CD8-positive, alpha-beta memory T cell (primary cell): ENCODE measurements at places on chromosomes 16 and 17.

- no peak for DNase-seq
Measured at GRCh38 chr17:70159980-70160379, 9.4 kb upstream of the KCNJ2 start.

DNA sequence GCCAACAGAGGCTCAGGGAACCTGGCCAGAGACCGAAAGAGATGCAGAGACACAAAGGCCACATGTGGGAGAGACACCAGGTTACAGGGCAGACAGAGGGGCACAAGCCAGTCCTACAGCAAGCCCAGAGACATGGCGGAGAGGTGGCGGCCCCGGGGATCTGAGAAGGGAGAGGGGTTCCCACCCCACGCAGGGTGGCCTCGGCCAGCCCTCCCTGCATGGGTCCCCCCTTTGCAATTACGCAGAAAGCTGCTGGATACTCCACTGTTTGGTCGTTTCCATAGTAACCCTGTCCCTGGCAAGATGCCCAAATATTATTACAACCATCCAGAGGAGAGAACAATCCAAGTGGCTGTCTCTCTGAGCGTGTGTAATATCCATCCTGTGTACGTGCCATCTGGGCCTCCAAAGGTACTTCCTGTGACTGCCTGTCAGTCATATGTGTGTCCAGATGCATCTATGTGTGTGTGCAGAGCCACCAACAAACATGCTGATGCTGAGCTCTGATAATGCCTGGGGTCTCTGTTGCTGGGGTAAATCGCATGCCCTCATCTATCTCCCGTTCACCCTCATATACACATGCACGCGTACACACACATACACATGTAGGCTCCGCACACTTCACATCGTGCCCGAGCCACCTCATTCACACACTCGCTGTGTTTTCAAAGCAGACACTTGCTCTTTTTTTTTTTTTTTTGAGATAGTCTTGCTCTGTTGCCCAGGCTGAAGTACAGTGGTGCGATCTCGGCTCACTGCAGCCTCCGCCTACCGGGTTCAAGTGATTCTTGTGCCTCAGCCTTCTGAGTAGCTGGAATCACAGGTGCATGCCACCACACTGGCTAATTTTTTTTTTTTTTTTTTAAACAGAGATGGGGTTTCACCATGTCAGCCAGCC is 5.5 kb downstream of the PCGF2 start:
- no peak for DNase-seq

DNA sequence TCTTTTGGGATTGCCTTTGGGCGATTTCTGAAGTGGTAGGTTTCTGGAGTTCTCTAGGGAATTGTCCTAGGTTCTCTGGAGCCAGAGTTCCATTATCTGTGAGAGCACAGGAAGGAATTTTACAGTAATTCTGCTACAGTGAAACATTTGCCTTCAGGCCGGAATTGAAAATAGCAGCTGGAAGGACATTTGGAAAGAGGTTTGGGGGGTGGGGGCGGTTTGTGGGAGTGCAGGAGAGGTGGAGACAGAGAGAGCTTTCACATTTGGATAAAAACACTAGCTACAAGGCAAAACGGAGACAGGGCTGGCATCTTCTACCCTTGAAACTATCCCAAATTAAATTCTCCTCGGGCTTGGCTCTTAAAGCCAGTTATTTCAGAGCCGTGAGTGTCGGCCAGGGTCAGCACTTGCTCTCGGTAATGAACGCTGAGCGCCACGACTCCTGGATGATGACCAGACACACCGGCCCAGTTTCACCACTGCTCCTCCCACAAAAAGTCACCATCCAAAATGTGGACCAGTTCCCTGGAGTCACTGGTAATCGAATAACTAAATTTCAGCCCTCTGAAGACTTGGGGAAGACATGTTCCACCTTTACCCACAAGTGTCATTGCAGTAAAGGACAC is 67.7 kb upstream of the TANC2 start:
- DNase-seq = no peak

DNA sequence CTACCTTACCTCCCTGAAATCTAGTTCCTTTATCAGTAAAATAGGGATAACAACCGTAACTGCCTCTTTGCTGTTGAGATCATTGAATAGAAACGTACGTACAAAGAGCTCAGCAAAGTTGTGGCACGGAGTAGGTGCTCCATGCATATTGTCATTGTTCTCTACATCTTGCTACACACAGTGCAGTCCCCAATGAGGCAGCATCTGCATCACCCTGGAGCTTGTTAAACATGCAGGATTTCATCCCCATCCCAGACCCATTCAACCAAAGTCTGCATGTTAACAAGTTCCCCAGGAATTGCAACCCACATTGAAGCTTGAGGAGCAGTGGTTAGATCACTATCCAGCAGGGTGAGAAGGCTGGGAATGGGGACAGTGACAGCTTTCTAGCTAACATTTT is 33.7 kb upstream of the CCL2 start:
- no peak for DNase-seq
